ENCODE measurements at places on chromosomes 11 and 22.

DNA sequence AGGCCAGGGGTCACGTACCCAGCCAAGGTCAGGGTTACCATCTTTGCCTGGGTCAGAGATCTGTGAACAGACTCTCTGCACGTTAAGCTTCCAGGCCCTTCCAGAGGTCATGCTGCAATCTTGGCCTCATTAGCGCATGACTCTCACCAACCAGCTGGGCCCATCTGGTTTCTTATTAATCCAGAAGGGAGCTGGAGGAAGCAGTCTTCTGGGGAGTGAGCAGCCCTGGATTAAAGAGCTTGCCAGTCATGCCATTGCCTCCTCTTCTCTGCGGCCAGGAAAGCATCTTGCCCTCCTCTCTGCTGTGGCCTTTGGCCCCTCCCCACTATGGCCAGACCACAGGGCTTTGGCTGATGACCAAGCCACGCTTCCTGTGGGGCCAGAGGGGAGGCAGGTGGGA, 57.4 kb downstream of the CHST1 start:
- DNase-seq = no peak

DNA sequence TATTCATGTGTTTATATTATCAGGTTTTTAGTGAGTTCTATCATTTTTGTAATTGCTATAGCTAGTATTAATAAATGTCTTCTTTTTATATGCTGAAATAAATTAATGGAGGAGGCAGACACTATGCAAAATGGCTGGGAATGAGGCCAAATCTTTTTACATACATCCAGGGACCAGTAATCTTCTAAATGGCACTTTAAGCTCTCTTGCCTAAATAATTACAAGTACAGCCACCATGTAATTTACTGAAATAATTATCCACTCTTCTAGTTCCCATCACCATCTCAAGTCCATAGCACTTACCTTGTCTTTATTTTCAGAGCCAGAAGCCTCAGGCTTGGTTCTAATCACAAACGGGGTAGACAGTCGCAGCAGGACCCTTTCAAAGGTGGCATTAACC, 79.1 kb downstream of the GUCY1A2 start:
- DNase-seq = no peak

GRCh38 chr22:29434288-29434687, 4.1 kb upstream of the RFPL1 start:
- DNase-seq = no peak

- no peak for DNase-seq
These were observed 58.4 kb downstream of the EFCAB6 start for GRCh38 chr22:43753688-43754087.

GRCh38 chr22:26740253-26740652, 82.9 kb downstream of the MIAT start:
- DNase-seq = no peak

GRCh38 chr11:116194156-116194904, 578.5 kb downstream of the BUD13 start:
- DNase-seq = no peak

GRCh38 chr11:100328626-100329340, 358.3 kb upstream of the ARHGAP42 start:
- DNase-seq = no peak

DNA sequence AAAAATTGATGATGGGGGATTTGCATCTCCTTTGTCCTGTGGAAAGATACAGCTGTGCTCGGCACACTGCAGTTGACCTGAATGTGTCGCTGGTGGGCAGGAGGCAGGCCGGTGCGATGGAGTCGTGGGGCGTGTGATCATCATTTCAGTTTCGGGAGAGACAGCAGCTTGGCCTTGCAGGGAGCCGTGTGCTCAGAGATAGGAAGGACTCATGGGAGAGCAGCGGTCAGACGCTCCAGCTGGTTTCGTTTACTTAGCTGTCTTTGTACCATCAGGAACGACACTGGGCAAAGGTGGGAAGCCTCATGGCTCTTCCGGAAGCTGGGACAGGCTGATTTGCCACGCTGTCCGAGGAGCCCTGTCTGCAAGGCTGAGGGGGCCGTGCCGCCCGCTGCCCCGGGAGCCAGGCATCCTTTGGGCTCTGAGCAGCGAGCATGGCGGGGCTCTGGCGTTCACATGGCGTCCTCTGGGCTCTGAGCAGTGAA, 32.7 kb downstream of the GRAMD4 start:
- no peak for DNase-seq

GRCh38 chr11:131327421-131327820, 43.0 kb upstream of the NTM start:
- no peak for DNase-seq

- no peak for DNase-seq
These were observed 53.1 kb downstream of the FEZ1 start for GRCh38 chr11:125442946-125443345.

- peak; percentile 44 for DNase-seq
These were observed 15.1 kb downstream of the TBC1D22A start for GRCh38 chr22:46777609-46777970.

DNA sequence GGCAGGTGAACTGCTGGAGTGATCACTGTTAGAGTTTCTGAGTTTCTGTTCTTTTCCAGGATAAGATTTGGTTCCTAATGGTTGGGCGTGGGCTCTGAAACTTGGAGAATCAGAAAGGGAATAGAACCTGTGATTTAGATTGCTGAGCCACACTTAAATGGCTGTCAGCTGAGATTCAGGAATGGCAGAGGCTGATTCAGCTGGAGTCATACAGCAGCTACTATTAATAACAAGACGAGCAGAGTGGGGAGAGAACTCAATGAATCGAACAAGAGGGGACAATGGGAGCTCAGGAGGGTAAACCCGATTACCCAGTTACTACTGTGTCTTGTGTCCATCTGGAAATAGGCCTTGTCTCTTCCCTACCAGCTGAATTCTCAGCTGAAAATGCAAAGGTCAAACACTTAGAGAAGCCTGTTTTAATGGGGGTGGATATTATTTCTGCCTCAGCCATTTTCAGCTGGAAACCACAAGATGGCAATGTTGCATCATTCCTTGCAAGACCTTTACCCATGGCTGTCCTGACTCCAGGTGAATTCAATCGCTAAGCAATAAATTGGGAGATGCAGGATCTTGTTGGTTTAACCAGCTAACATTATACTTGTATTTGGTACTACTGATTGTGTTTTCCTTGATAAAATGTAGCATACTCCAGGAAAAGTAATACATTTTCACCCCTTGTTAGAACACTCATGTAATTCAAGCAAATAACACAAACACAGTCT, 104.5 kb upstream of the RAG2 start:
- DNase-seq = peak; percentile 49
